RCC 7860 (cell line): ENCODE measurements at places on chromosomes 1 and 21.
A peak's percentile ranks its signal among the peaks of the same experiment; 100 is the strongest.

- peak; percentile 91 for DNase-seq
Observed at GRCh38 chr1:198669023-198669698, 30.3 kb downstream of the PTPRC start.

- peak; percentile 48 for DNase-seq
Observed at GRCh38 chr1:12593621-12594066, 24.4 kb downstream of the DHRS3 start.

GRCh38 chr1:217389895-217390294, 241.0 kb downstream of the GPATCH2 start:
- no peak for DNase-seq

- DNase-seq = peak; percentile 82
Observed at GRCh38 chr1:119987112-119987511, 82.3 kb downstream of the NOTCH2 start.

- DNase-seq = no peak
Observed at GRCh38 chr1:18668750-18669404, 38.2 kb downstream of the PAX7 start.
